ENCODE measurements at places on chromosomes 6 and 20. TPM values are rescaled to one million over a fixed set of nuclear protein-coding genes. Genes with fewer than 3 reads are reported as not detected.
A peak's percentile ranks its signal among the peaks of the same experiment; 100 is the strongest.

GRCh38 chr20:60046011-60046413 is 87.8 kb downstream of the CDH26 start:
- no peaks in the 10 kb centered on the region for H3K36me3 ChIP-seq
- H3K27ac ChIP-seq: no peak overlapping the region
- H3K4me1 ChIP-seq: peaks cover 13% of the 10 kb centered on the region
- no peak for DNase-seq
- no peaks in the 10 kb centered on the region for H3K27me3 ChIP-seq

GRCh38 chr6:42171813-42172581 is 1.2 kb upstream of the GUCA1A start:
- no peak for DNase-seq
- no peaks in the 10 kb centered on the region for H3K36me3 ChIP-seq
- no peaks in the 10 kb centered on the region for H3K4me1 ChIP-seq
- no peak overlapping the region for H3K4me3 ChIP-seq
- H3K27me3 ChIP-seq: no peaks in the 10 kb centered on the region

GRCh38 chr6:158002249-158002950 is 20.7 kb downstream of the SYNJ2 start:
- H3K27me3 ChIP-seq: no peaks in the 10 kb centered on the region
- H3K27ac ChIP-seq: peak overlapping the region; percentile 87
- DNase-seq: no peak
- no peak overlapping the region for H3K4me3 ChIP-seq

DNA sequence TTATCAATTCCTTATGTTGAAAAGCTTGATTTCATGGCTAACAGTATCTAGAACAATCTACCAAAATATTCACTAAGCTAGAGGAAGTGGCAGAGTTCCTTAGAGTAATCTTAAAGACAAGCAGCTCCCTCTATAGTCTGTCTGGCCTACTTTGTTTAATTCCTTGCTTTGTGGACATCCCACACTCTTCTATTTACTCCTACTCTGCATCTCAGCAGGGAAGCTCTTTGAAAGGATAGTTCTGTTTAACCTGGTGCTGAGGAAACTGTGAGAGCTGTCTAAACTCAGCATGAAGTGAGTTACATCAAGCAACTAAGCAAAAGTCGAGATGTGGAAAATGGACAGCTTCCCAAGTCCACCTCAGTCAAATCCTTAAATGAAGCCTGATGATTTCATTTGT is 4.3 kb downstream of the REV3L start:
- DNase-seq: no peak
- peaks cover 60% of the 10 kb centered on the region for H3K4me1 ChIP-seq
- peak overlapping the region; percentile 98 for H3K27ac ChIP-seq
- no peak overlapping the region for H3K4me3 ChIP-seq
- no peaks in the 10 kb centered on the region for H3K27me3 ChIP-seq

DNA sequence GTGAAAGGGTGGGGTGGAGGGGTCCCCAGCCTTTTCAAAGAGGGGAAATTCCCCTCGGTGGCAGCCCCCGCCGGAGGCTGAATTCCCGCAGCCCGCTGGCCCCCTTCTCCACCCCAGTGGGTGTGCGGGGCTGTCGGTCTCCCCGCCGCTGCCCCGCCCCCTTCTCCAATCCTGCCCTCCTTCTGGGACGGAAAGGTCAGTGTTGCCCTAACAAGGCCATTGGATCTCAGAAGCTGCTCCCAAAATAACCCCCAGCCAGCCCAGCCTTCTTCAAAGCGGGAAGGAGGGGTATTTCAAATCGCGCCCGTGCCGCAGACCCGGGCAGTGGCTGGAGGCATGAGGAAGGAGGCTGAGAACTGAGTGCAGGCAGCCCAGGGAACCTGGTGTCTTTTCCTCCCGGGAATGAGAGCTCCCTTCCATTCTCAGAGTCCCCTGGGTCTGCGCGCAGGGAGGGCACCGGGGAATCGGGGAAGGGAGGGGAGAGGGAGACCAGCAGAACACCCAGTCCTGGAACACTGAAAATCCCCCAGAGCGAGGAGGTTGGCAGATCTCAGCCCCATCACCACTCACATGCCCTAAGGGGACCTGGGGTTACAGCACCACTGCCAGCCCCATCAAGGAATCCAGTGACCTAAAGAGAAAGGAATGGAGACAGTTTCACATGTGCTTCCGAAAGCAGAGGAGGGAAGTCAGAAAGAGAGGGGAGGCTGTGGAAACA is at the start of gene JPH2:
TSS of gene JPH2 (minus strand) at position 135 of the 718 bp plus-strand sequence. CDS start 483 bp downstream, outside the sequence.
- peak within 1 kb of the TSS; percentile 95 for H3K27ac ChIP-seq
- H3K36me3 ChIP-seq: no peaks in the 10 kb centered on the region
- peaks cover 24% of the 10 kb centered on the region for H3K4me1 ChIP-seq
- peak; percentile 94 for DNase-seq

DNA sequence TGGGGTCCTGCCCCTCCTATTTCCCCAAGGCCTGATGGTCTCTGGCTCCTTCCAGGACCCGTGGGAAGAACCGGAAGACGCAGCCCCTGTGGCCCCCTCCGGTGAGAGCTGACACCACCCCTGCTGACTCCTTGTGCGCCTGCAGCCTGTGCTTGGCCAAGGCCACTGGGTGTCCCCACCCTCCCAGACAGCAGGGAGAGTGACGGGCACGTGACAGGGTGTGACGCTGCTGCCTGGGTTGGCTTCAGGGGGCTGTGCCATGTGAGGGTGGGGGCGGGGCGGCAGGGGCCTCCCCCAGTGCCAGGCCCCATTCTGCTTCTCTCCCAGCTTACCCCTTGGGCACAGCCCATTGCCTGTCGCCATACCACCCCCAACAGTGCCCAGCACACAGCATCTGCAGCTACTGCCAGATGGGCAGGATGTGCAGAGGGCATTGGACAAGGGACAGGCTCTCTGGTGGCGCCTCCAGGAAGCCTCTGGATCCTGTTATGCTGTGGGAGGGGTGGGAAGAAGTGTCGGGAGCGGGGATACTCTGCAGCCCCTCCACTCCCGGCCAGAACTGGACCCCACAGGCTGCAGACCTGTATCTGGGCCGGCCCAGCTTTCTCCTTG is 2.9 kb downstream of the BIRC7 start:
- no peak for DNase-seq
- H3K36me3 ChIP-seq: no peaks in the 10 kb centered on the region
- H3K4me1 ChIP-seq: no peaks in the 10 kb centered on the region
- peaks cover 92% of the 10 kb centered on the region for H3K27me3 ChIP-seq
- no peak overlapping the region for H3K4me3 ChIP-seq

DNA sequence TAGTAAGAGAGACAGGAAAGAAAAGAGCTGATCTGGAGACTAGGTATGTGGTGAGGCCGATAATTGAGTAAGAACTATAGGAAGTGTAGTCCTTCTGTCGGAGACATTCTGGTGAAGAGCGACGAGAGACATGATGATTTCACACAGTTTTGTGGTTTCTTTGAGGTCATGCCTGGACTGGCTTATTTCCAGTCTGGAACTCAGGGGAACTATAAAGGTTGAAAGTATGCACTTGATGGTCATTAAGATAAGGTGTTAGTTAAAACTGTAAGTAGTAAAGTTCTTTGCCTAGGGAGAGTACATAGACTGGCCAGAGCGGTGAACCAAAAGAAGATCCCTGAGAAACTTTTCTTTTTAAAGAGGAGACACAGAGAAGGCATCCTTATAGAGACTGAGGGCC is 68.8 kb downstream of the RFX6 start:
- H3K4me1 ChIP-seq: no peaks in the 10 kb centered on the region
- H3K4me3 ChIP-seq: no peak overlapping the region
- no peak for DNase-seq
- no peaks in the 10 kb centered on the region for H3K36me3 ChIP-seq
- H3K27ac ChIP-seq: no peak overlapping the region
- no peaks in the 10 kb centered on the region for H3K27me3 ChIP-seq

GRCh38 chr20:34110745-34111641 is 1.1 kb downstream of the EIF2S2 start:
- H3K27me3 ChIP-seq: no peaks in the 10 kb centered on the region
- H3K4me3 ChIP-seq: peak overlapping the region; percentile 76
- H3K36me3 ChIP-seq: peaks cover 11% of the 10 kb centered on the region
- DNase-seq: no peak
- H3K4me1 ChIP-seq: peaks cover 61% of the 10 kb centered on the region
- peak overlapping the region; percentile 94 for H3K27ac ChIP-seq

DNA sequence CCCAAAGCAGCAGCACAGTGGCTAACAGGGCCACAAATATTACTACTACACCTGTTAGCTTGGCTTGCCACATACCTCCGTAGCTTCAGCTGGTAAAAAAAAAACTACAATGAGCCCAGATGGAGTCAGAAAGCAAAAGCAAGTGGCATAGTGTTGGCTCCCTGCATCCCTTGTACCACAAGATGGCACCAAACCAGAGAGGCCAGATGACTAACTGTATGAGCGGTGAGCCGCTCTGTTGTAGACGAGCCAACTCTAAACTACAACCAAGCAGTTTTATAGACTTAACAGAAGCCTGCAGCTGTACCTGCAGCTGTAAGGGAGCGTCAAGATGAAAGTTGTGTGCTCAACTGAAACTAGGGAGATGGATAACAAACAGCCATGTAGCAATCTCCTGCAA is 84.5 kb upstream of the MCHR2 start:
- no peaks in the 10 kb centered on the region for H3K36me3 ChIP-seq
- H3K27ac ChIP-seq: no peak overlapping the region
- no peaks in the 10 kb centered on the region for H3K4me1 ChIP-seq
- no peak overlapping the region for H3K4me3 ChIP-seq
- no peak for DNase-seq
- H3K27me3 ChIP-seq: no peaks in the 10 kb centered on the region

DNA sequence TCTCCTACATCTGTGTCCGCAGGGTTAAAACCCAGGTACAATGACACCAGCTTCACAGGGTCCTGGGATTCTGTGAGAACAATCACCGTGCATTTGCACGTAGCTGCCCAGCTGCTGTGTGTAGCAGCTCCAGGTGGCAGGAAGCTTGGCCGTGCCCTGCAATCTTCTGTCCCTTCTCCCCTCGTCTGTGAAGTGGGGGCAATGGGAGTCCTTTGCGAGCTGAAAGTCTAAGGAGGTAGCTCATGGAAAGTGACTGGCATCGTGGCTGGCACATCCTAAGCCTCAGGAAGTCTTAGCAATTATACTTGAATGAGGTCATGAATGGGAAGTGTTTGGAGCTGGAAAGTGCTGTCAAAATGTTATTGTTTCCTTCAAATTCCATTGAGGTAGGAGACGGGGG is 137.1 kb downstream of the SMOC2 start:
- peaks cover 53% of the 10 kb centered on the region for H3K4me1 ChIP-seq
- no peak overlapping the region for H3K4me3 ChIP-seq
- no peaks in the 10 kb centered on the region for H3K27me3 ChIP-seq
- H3K36me3 ChIP-seq: no peaks in the 10 kb centered on the region

DNA sequence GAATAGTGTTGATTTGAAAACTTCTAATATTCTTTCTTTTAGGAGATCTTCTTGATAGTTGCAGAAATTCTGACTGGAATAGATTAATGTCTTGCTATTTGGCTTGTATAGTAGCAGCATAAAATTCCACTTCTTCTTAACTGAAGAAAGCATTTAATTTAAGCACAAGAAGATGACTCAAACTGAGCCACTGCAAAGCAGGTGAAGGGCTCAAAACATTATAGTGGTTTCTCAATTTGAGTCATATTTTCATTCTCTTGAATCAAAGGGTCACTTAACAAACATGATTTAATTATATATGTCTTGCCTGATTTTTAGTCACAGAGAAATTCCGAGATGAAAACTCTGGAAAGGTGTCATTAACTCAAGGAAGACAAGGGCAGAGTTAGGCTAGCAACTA is 239.3 kb downstream of the ZNF217 start:
- no peaks in the 10 kb centered on the region for H3K27me3 ChIP-seq
- no peak overlapping the region for H3K4me3 ChIP-seq
- H3K36me3 ChIP-seq: no peaks in the 10 kb centered on the region
- H3K27ac ChIP-seq: no peak overlapping the region

- no peaks in the 10 kb centered on the region for H3K36me3 ChIP-seq
- H3K27me3 ChIP-seq: no peaks in the 10 kb centered on the region
- H3K4me3 ChIP-seq: peak overlapping the region; percentile 78
Observed at GRCh38 chr6:29925727-29926412, 16.5 kb upstream of the HLA-A start.

- no peaks in the 10 kb centered on the region for H3K36me3 ChIP-seq
- H3K27me3 ChIP-seq: no peaks in the 10 kb centered on the region
- no peaks in the 10 kb centered on the region for H3K4me1 ChIP-seq
- H3K4me3 ChIP-seq: no peak overlapping the region
- no peak for DNase-seq
Observed at GRCh38 chr6:73537677-73538076, 16.8 kb upstream of the EEF1A1 start.

- no peak overlapping the region for H3K4me3 ChIP-seq
- no peak for DNase-seq
- H3K36me3 ChIP-seq: no peaks in the 10 kb centered on the region
- H3K27ac ChIP-seq: no peak overlapping the region
Observed at GRCh38 chr6:36326356-36326995, 10.2 kb downstream of the BNIP5 start.

GRCh38 chr6:19301980-19302379 is 535.2 kb upstream of the ID4 start:
- H3K27ac ChIP-seq: no peak overlapping the region
- no peaks in the 10 kb centered on the region for H3K36me3 ChIP-seq
- DNase-seq: no peak
- no peak overlapping the region for H3K4me3 ChIP-seq
- no peaks in the 10 kb centered on the region for H3K27me3 ChIP-seq

DNA sequence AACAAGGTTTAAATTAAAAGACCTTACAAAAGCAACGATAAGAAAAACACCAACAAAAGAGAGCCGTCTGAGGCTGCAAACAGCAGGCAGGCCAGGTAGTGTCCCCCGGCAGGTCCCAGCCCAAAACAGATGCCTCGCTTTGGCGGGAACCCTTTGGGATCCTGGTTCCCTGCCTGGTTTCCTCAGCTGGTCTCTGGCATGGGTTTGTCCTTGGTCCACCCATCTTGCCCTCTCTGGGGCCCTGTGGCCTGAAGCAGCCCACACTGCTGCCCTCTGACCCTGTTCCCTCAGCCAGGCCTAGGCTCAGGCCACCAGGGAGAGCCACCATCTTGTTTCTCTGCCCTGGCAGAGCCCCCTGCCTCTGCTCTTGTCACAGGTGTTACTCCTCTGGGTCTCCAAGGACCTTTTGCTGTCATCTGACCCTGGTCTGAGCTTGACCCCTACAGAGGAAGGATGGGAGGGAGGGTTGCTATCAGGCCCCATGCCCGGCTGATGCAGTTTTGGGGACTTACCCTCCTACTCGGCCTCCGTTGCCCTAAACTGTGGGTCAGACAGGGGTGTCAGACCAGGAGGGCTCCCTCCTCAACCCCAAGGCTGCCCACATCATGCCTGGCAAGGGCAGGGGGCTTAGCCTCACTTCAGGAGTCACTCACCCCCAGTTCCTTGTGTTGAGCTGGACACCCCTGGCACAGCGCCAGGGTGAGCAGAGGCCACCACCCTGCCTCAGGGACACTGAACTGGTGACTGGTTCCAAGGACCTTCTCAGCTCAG is 30.6 kb upstream of the GRM4 start:
- H3K27me3 ChIP-seq: no peaks in the 10 kb centered on the region
- no peaks in the 10 kb centered on the region for H3K36me3 ChIP-seq
- H3K4me3 ChIP-seq: no peak overlapping the region
- H3K4me1 ChIP-seq: no peaks in the 10 kb centered on the region
- DNase-seq: no peak

- H3K27ac ChIP-seq: no peak overlapping the region
- H3K4me3 ChIP-seq: no peak overlapping the region
- H3K27me3 ChIP-seq: no peaks in the 10 kb centered on the region
- DNase-seq: no peak
- H3K4me1 ChIP-seq: peaks cover 10% of the 10 kb centered on the region
Observed at GRCh38 chr6:14728396-14729024, 517.4 kb upstream of the JARID2 start.

FAM217A gene
- total RNA-seq: not detected

OR2B6 gene
- total RNA-seq: not detected

TDP2 gene
- 41.9 TPM for total RNA-seq

CLVS2 gene
- 0.33 TPM for total RNA-seq

IMPG1 gene
- not detected for total RNA-seq

TMEM14B gene
- total RNA-seq: 35.4 TPM

TREML1 gene
- not detected for total RNA-seq

BMP2 gene
- total RNA-seq: 7.6 TPM

DNMT3B gene
- total RNA-seq: 0.50 TPM

MYMX gene
- total RNA-seq: not detected

LST1 gene
- total RNA-seq: 7.9 TPM

Data from esophagus muscularis mucosa (tissue), 4 donors.